ENCODE measurements at places on chromosomes 12 and 14. TPM values are rescaled to one million over a fixed set of nuclear protein-coding genes. Genes with fewer than 3 reads are reported as not detected.

SERPINA9 gene
- total RNA-seq, result not detected

ERP27 gene
- total RNA-seq, result 12.3 TPM

PLEK2 gene
- not detected for total RNA-seq

PZP gene
- not detected for total RNA-seq

RAPGEF3 gene
- 15.9 TPM for total RNA-seq

CCDC177 gene
- total RNA-seq, result not detected

TAC3 gene
- not detected for total RNA-seq

CLEC4E gene
- total RNA-seq, result 5.1 TPM

ZNF891 gene
- total RNA-seq, result 1.4 TPM

ZC3H10 gene
- 3.1 TPM for total RNA-seq

PTPN21 gene
- total RNA-seq, result 18.3 TPM

GRCh38 chr12:89468648-89469326, 55.8 kb downstream of the GALNT4 start:
- peak overlapping the region; percentile 56 for H3K27ac ChIP-seq
- no peaks in the 10 kb centered on the region for H3K4me1 ChIP-seq
- no peak for DNase-seq
- no peaks in the 10 kb centered on the region for H3K27me3 ChIP-seq

DNA sequence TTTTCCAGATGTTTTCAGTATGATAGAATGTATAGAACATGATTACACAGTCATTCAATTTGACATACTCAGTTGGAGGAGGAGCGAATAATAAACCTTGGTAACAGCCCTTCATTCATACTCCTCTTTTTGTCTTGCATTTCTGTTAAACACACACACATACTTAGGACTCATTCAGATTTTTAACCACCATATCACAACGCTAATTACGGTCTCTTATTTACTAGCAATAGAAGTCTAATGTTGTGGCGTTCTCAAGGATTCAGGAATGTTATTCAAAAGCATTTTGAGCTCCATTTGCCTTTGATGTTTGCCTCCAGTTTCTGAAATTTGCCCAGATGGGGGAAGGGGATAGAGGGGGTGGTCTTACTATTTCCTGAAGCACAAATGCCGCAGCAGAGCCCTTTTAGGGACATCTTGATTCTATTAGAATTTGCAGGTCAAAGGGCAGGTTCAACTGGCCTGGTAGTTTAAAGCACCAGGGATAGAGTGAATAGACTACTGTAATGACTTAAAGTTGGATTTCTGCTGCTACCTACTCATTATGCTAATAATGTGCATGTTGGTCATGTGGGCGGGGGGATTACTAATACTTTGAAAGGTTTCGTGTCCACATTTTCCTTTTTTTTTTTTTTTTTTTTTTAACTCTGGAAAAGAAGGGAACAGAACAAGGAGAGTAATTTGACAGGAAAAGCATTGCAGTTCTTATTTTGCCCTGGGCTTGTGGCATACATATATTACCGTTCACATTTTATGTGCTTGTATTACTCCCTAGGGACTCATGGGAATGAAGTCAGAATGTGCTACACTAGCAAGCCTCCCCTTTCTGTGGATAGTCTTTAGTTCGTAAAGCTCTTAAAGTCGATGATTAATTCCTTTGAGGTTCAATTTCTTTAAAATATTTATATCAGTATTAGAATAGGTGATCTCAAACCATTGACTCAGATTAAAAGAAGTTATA, 226.8 kb downstream of the FBXL14 start:
- no peak overlapping the region for H3K27ac ChIP-seq
- H3K36me3 ChIP-seq, result no peaks in the 10 kb centered on the region
- no peaks in the 10 kb centered on the region for H3K27me3 ChIP-seq
- no peak for DNase-seq

DNA sequence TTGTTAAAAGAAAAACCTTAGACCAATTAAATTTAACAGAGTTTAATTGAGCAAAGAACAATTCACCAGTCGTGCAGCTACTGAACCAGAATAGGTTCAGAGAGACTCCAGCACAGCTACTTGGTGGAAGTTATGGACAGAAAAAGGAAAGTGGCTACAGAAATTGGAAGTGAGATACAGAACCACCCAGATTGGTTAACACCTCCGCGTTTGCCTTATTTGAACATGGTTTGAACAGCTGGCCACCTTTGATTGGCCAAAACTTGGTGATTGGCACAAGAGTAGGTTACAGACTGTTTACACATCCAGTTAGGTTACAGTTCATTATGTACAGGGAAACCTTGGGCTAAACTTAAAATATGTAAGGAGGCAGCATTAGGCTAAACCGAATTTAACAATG, 54.9 kb downstream of the SRGAP1 start:
- H3K36me3 ChIP-seq, result no peaks in the 10 kb centered on the region
- H3K27me3 ChIP-seq, result no peaks in the 10 kb centered on the region

DNA sequence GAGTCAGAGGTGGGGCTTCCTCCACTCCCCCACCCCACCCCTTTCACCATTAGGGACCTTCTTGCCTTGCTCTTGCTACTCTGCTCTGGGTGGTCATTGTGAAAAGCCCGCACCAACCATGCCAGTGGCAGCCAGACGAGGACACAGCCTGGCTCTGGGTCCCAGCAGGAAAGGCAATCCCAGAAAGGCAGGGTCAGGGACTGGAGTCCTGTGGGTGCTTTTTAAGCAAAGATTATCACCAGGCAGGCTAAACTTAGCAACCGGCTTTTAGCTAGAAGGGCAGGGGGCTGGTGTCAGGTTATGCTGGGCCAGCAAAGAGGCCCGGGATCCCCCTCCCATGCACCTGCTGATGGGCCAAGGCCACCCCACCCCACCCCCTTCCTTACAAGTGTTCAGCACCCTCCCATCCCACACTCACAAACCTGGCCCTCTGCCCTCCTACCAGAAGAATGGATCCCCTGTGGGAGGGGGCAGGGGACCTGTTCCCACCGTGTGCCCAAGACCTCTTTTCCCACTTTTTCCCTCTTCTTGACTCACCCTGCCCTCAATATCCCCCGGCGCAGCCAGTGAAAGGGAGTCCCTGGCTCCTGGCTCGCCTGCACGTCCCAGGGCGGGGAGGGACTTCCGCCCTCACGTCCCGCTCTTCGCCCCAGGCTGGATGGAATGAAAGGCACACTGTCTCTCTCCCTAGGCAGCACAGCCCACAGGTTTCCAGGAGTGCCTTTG, 1.2 kb upstream of the GAPDH start:
- peaks cover 63% of the 10 kb centered on the region for H3K36me3 ChIP-seq
- peak overlapping the region; percentile 80 for H3K4me3 ChIP-seq
- peak; percentile 65 for DNase-seq
- no peaks in the 10 kb centered on the region for H3K27me3 ChIP-seq
- peak overlapping the region; percentile 100 for H3K27ac ChIP-seq

DNA sequence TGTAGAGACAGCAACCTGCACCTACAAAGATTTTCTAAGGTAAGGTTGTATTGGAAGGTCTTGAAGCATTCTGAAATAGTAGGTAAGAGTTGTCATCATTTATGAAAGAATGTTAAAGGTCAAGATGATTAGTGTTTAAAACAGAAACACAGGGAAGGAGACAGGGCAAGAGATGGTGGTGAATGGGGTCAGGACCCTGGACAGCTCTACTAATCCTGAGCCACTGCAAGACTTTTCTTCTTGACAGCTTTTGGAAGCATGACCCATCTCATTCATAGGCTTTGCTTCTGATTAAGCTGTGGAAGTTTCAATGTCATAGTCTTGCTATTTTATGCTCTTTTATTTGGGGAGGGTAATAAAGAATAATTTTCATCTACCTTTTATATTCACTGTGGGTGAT, 75.5 kb upstream of the CAND1 start:
- DNase-seq, result peak; percentile 72
- H3K36me3 ChIP-seq, result no peaks in the 10 kb centered on the region
- no peaks in the 10 kb centered on the region for H3K4me1 ChIP-seq
- no peak overlapping the region for H3K4me3 ChIP-seq
- no peaks in the 10 kb centered on the region for H3K27me3 ChIP-seq

GRCh38 chr14:100715332-100715731, 11.4 kb upstream of the DLK1 start:
- H3K36me3 ChIP-seq, result no peaks in the 10 kb centered on the region
- DNase-seq, result no peak
- peaks cover 64% of the 10 kb centered on the region for H3K27me3 ChIP-seq
- no peak overlapping the region for H3K27ac ChIP-seq
- no peak overlapping the region for H3K4me3 ChIP-seq

DNA sequence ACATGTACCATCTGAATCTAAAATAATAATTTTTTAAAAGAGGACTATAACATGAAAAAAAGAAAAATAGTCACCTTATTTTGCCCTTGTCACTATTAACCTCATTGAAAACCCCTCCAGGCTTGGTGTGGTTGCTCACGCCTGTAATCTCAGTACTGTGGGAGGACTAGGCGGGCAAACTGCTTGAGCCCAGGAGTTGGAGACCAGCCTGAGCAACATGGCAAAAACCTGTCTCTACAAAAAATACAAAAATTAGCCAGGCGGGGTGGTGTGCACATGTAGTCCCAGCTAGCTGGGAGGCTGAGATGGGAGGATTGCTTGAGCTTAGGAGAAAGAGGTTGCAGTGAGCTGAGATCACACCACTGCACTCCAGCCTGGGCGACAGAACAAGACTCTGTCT, 126.3 kb upstream of the KRAS start:
- no peak overlapping the region for H3K4me3 ChIP-seq
- no peaks in the 10 kb centered on the region for H3K27me3 ChIP-seq
- DNase-seq, result no peak
- no peaks in the 10 kb centered on the region for H3K36me3 ChIP-seq
- no peak overlapping the region for H3K27ac ChIP-seq

- DNase-seq, result no peak
- H3K36me3 ChIP-seq, result no peaks in the 10 kb centered on the region
- H3K27me3 ChIP-seq, result no peaks in the 10 kb centered on the region
- H3K27ac ChIP-seq, result no peak overlapping the region
Measured at GRCh38 chr14:77314043-77314442, 6.6 kb downstream of the POMT2 start.

DNA sequence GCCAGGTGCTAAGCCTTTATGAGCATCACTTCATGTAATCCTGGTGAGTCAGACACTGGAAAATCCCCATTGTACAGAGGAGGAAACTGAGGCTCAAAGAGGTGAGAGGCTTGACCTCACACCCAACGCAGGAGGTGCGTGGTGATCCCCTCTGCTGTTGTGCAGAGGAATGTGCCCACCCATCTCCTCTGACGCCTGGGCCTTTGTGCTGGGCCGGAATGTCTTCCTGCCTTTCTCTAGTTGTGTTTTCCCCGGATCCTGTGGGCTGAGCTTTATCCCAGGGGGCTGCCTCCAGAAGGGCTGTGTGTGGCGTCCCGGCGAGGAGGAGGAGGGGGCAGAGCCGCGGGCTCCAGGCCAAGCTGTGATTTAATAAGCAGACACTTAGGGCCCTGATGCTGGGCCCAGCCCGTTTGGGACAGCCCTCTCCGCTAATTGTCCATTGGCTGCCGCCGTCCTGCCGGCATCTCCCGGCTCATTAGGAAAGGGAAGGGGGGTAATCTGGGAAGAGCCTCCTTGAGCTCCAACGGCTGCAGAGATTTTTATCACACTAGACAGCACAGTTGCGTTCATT, 653.6 kb downstream of the MED13L start:
- no peak overlapping the region for H3K4me3 ChIP-seq
- H3K27ac ChIP-seq, result no peak overlapping the region
- peak; percentile 76 for DNase-seq
- no peaks in the 10 kb centered on the region for H3K4me1 ChIP-seq

DNA sequence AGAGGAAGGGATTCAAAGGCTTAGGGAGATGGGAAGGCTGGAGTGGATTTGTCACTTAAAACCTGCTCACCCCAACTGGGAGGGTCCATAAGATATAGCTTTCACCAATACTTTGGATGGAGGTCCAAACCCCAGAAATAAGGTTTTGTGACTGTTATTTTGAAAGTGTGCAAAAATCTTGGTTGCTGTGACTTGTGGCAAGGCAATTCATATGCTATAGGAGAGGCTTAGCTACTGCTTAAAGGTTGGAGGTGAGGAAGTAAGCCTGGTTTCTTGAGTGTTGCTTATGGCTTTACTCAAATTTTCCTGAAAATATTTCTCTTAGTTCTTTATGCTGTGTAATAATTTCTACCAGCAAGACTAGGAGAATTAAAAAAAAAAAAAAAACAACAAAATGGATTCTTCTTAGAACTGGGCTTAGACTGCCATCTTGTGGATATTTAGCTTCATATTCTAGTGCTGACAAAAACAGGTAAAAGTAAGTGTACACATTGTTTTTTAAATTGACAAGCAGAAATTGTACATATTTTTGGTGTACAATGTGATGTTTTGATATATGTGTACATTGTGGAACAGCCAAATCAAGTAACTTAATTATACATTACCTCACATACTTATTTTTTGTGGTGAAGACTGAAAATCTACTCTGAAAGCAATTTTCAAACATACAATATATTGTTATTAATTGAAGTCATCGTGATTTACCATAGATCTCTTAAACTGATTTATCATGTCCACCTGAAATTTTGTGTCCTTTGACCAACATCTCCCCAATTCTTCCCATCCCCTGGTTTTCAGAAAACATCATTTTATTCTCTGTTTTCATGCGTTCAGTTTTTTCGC, 23.0 kb downstream of the PDE6H start:
- H3K36me3 ChIP-seq, result no peaks in the 10 kb centered on the region
- no peak overlapping the region for H3K4me3 ChIP-seq
- H3K27ac ChIP-seq, result no peak overlapping the region
- no peak for DNase-seq

DNA sequence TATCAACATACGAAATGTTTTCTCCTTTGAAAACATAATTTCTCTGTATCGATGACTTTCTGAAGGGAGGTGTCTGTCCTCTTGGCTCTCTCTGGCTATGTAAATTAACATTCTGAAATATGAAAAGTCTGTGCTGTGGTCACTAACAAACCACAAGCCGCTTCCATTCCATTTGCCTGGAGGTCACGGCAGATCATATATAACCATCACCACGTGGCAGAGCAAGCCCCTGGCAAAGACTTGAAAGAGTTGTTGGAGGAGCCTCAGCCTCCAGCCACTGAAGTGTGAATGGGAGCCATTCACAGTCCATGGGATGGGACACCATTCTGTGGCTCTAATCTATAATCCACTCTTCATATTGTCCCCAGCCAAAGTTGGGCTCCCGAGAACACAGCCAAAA, 39.6 kb downstream of the CDKL1 start:
- H3K4me1 ChIP-seq, result peaks cover 8% of the 10 kb centered on the region
- H3K27me3 ChIP-seq, result no peaks in the 10 kb centered on the region
- H3K36me3 ChIP-seq, result peaks cover 5% of the 10 kb centered on the region
- no peak for DNase-seq

GRCh38 chr12:3225154-3225795, 148.1 kb downstream of the TSPAN9 start:
- H3K27me3 ChIP-seq, result no peaks in the 10 kb centered on the region
- H3K4me3 ChIP-seq, result no peak overlapping the region
- no peak overlapping the region for H3K27ac ChIP-seq
- no peaks in the 10 kb centered on the region for H3K4me1 ChIP-seq
